Renal cortical epithelial cell (primary cell): ENCODE measurements at places on chromosomes 6 and 20.

GRCh38 chr20:50515471-50516106, 5.4 kb downstream of the PTPN1 start:
- peak; percentile 47 for DNase-seq

- DNase-seq: no peak
Observed at GRCh38 chr6:128886706-128887105, 3.8 kb downstream of the LAMA2 start.

- DNase-seq: no peak
Observed at GRCh38 chr6:106939208-106939607, 35.3 kb downstream of the CD24 start.

- no peak for DNase-seq
Observed at GRCh38 chr6:142184307-142184706, 37.2 kb downstream of the VTA1 start.

DNA sequence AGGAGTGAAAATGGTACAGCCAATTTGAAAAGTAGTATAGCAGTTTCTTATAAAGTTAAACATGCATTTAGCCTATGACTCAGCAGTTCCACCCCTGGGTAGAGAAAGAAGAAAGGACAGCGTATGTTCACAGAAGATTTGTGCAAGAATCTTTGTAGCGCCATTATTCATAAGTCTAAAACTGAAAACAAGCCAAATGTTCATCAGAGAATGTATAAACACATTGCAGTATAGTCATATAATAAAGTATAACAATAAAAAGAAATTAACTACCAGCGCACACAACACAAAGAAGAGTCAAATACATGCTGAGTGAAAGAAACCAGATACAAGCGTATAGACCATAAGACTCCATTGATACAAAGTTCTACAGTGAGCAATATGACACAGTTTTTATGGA, 294.0 kb downstream of the SAMD5 start:
- DNase-seq: no peak

- DNase-seq: no peak
Observed at GRCh38 chr6:147549531-147549930, 41.0 kb downstream of the SAMD5 start.

DNA sequence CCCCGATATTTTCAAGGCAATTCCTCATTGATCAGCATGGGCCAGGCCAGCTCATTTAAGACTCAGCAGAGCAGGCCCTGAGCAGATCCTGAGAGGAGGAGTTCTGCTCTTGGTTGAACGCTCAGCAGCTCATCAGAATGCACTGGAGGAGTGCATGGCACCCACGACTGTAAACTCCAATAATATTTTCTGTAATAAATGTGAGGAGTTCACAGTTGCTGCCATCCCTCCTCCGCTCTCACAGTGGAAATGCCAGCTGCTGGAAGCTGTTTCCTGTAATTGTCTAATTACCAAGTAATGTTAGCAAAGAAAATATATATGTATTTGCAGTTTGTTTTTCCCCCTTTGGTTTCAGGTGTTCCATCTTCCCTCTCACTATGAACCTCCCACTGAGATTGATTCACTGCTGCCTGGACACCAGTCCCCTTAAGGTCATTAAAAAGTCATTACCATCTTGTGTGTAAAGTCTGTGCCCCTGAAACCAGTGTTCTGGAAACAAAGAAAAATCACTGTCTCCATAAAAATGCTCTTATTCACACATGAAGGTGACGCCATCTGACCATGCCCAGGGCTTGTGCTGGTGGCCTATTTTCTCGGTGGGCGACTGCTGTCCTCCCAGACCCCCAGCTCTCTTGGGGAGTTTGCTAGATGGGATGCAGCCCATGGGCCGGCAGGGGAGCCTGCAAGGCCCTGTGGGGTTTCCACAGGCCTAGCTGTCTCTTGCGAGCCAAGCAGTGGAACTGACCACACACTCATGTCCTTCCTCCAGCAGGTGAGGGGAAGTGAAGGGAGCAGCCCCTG, 374.2 kb downstream of the ZFAND3 start:
- no peak for DNase-seq

- DNase-seq: no peak
Observed at GRCh38 chr6:148016013-148016412, 326.6 kb upstream of the SASH1 start.

DNA sequence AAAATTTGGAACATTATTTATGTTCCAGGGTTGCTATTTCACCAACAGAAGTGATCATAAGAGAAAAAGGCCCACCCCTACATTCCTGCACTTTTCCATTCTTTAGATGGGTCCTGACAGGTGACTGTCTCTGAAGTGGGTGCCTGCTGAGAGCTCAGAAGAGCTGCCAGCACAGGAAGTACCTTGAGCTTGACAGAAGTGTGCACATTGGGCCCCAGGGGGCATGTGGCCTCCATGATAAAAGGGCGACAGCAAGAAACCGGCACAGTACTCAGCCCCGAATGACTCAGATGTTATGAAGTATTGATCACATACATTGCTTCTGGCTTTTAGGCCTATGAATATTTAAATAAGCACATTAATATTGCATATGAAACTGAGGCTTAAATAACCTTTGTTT, 150.4 kb downstream of the PCSK2 start:
- no peak for DNase-seq

DNA sequence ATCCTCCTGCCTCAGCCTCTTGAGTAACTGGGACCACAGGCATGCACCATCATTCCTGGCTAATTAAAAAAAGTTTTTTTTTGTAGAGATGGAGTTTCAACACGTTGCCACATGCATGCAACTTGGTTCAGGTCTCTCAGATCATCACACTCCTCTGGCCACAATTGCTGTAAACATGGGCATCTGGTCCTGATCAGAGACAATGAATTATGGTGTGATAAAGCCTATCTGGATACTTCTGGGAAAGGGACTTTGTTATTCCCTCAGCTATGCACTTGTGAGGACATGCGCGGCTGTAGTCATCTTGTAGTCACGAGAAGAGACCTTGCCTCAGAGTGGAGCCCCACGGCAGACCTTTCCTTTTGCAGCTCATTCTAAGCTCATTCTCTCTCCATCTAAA, 210.9 kb upstream of the ZFP64 start:
- no peak for DNase-seq

DNA sequence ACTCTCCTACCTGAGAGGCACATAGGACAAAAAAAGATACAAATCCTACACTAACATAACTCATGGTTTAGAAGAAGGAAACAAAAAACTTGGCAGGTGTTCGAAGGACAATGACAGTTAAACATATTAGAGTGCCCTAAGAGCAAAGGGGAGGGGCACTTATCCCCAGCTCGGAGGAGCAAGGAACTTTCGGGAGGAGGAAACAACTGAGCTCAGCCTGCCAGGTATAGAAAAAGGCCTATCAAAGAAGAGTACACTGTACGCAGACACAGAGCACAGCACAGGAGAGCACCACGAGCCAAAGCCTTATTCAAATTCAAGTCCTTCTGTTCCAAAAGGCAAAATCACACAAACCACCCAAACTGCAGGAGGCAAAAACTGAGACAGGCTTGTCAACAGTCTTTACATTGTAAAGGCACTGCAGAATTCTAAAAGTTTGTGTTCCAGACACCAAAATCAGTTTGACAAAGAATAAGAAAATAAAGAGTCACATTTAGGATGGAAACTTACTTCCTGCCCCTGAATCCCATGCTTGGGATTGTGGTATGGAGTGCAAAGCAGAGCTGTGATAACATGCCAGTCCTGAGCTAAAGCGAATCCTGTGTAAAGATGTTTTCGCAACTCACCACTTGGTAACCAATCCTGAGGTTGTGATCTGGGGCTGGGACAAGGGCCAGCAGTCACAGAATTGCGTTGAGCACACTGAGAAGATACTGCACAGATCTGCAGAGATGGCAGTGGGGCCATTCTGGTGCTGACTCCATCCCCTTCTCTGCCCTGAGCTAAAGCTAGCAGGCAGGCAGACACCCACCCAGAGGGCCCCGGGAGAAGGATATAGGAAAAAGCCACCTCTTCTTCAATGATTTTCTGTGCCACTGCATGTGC, 108.6 kb downstream of the CHD6 start:
- DNase-seq: peak; percentile 12

- no peak for DNase-seq
Observed at GRCh38 chr20:47691625-47692024, 93.7 kb downstream of the SULF2 start.
